ENCODE measurements at places on chromosomes 1 and 21.

- DNase-seq: no peak
These were observed 162.9 kb upstream of the C1orf174 start for GRCh38 chr1:4062992-4063391.

- no peak for DNase-seq
These were observed 385.2 kb downstream of the KCNH1 start for GRCh38 chr1:210748796-210749195.

GRCh38 chr1:223775054-223775453 is 62.7 kb downstream of the CAPN2 start:
- no peak for DNase-seq

DNA sequence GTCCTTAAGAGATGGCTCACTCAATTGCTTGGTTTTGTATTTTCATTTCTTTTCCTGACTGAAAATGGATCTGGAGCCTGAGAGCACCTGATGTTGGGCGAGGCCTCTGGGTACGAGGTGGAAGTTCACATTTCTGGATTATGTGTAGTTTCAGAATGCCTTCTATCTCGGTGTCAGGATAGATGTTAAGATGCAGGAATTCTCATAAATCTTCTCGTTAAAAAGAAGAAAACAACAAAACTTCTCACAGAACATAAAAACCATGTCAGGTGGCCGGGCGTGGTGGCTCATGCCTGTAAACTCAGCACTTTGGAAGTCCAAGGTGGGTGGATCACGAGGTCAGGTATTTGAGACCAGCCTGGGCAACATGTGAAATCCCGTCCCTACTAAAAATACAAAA is 101.8 kb downstream of the RHOU start:
- no peak for DNase-seq

- no peak for DNase-seq
These were observed 31.0 kb downstream of the GBP6 start for GRCh38 chr1:89394851-89395250.

- DNase-seq: no peak
These were observed 32.1 kb upstream of the DDAH1 start for GRCh38 chr1:85496941-85497582.

GRCh38 chr1:218482683-218483082 is 137.5 kb downstream of the TGFB2 start:
- DNase-seq: no peak

- DNase-seq: no peak
These were observed 100.6 kb upstream of the RUNX1 start for GRCh38 chr21:35149698-35150097.

DNA sequence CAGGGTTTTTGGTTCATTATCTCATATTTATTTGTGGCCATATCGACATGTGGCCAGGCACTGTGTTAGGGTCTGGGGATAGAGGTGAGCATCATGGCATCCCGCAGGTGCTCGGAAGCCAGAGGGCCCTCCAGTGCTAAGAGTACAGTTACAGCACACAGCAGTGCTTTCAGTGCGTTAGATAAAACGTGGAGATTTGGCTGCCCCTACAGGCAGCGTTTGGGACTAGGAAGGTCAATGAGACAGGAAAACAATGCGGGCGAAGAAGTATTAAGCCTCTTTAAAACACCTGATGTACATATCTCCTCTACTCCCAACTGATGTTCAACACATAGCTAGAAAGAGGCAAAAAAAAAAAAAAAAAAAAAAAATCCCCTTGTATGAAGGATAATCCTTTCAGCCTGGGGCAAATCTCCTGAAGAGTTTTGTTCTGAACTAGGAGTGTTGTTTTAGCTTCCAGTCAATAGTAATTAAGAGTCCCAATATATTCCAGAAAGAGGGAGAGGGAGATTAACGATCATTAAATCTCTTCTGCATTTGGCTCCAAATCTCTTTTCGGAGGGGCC is 80.1 kb downstream of the CAPZB start:
- no peak for DNase-seq

GRCh38 chr1:8818325-8818775 is 910 bp upstream of the RERE start:
- DNase-seq: peak; percentile 40

DNA sequence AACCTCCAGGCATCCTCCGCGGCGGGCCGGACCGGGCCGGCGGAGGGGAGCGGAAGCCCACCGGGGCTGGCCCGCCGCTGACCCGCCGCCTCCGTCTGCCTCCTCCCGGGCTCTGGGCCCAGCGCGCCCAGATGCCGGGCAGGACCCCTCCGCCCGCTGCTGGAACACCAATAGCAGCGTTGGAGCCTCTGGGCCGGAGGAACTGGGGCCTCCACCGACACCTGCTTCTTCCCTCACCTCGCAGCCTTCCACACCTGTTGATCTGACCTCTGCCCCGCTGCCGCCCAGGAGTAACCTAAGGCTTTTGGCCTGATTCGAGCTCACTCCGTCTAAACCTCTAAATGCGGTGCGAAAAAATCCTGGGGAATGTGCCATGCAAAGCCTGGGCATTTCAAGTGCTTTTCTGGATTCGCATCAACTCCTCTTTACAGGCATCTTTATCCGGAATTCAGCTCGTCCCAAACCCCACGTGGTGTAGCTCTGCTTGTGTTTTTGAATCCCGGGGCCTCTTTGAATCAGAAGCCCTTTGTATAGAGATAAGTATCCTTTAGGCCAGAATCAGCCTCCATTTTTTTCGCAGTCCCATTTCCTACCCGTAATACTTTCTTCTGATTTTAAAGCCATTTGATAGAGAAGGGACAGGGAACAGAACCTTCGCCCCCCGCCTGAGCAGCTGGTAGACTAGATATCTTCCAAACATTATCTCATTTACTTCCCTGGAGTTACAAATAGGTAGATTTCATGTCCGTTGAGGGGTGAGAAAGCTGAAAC is 680 bp upstream of the CNN3 start:
- DNase-seq: peak; percentile 15

GRCh38 chr1:83929184-83929583 is 69.7 kb downstream of the TTLL7 start:
- no peak for DNase-seq

DNA sequence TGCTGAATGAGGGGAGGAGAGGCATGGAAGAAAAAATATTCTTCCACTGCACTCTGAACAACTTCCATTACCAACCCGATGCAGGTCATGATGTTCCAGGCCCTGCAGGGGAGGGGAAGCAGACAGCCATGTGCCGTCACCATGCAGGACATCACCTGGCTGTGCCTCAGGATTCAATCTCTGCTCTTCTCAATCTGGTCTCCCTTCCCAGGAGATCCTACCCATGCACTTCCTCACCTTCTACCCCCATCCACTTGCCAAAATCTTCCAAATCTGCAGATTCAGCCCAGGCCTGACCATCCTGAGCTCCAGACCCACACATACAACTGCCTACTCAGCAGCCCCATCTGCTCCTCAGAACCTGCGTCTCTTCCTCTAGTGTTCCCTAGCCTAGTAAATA is 5.8 kb upstream of the PAQR6 start:
- DNase-seq: no peak

- DNase-seq: no peak
These were observed 446.0 kb upstream of the ZRANB2 start for GRCh38 chr1:71526824-71527223.

- DNase-seq: no peak
These were observed 1.7 kb downstream of the EXOC8 start for GRCh38 chr1:231335663-231336602.

- DNase-seq: no peak
These were observed 1.7 kb downstream of the TRPM2 start for GRCh38 chr21:44354775-44355771.

GRCh38 chr1:44326024-44326701 is 28.9 kb downstream of the ERI3 start:
- DNase-seq: no peak

GRCh38 chr1:158836038-158836437 is 4.9 kb downstream of the MNDA start:
- DNase-seq: no peak

DNA sequence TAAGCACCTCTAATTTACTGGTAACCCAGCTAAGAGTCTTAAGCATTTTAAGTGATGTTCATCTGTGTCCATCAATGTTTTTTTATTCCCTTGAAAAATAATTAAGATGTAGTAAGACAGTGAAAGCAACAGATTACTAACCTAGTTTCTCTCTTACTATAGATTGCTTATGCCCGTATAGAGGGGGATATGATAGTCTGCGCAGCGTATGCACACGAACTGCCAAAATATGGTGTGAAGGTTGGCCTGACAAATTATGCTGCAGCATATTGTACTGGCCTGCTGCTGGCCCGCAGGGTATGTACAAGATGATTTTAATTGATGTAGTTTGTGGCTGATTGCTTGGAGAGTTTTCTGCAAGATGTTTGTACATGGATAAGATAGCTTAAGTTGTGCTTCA is 2.8 kb downstream of the RPL5 start:
- DNase-seq: no peak

DNA sequence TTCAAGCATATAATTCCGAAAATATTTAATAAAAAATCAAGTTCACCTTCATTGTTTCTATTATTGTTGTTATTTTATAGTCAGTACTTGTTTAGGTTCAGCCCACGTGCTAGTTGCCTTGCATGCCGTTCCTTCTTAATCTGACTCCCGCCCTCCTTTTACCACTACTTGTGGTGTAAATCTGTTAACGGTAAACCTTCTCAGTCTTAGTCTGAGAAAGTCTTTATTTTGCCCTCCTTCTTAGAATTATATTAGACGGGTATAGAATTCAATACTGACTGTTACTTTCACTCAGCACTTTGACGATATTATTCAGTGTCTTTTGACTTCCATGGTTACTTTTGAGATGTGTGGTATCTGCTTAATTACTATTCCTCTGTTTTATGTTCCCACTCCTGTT is 104.8 kb downstream of the RGL1 start:
- no peak for DNase-seq

GRCh38 chr1:171793636-171794035 is 12.2 kb downstream of the METTL13 start:
- DNase-seq: no peak

- DNase-seq: no peak
These were observed 14.3 kb downstream of the NPL start for GRCh38 chr1:182803846-182804245.

GRCh38 chr1:27179379-27179778 is 24.5 kb upstream of the SLC9A1 start:
- no peak for DNase-seq

GRCh38 chr1:32701421-32701911 is 1.1 kb downstream of the SYNC start:
- DNase-seq: no peak

DNA sequence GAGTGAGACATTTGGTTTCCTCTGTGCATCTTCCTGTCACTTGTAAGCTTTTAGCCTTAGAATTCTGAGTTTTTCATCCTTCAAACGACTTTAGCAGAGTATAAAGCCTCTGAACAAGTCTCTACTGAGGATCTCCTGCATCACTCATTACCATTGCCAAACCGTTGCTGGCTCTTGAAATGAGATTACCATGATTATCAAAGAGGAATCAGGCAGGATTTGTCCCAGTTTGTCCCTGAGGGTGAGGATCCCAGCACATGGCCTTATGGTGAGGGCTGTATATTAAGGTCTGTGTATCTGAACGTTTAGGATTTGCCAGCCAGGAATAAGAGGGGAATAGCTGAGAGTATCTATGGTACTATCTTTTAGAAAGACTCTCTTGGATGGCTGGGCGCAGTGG is 169.5 kb upstream of the L1TD1 start:
- no peak for DNase-seq

- no peak for DNase-seq
These were observed 1.3 kb upstream of the XKR8 start for GRCh38 chr1:27958513-27958912.

DNA sequence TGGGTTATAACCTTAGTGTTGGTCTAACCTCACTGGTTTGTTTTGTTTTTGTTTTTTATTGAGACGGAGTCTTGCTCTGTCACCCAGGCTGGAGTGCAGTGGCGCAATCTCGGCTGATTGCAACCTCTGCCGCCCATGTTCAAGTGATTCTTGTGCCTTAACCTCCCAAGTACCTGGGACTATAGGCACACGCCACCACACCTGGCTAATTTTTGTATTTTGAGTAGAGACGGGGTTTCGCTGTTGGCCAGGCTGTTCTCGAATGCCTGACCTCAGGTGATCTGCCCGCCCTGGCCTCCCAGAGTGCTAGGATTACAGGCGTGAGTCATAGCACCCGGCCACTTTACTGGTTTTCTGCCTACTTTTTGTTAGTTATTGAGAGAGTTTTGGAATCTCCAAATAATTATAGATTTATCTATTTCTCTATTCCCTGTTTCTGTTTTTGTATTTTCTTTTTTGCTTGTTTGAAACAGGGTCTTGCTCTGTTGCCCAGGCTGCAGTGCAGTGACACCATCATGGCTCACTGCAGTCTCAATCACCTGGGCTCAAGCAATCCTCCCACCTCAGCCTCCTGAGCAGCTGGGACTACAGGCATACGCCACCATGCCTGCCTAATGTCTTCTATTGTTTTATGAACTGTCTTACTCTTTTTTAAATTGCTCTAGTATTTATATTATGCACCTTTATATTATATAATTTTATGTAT is 21.4 kb downstream of the SMG7 start:
- DNase-seq: no peak

- DNase-seq: no peak
These were observed 12.7 kb upstream of the ETV3L start for GRCh38 chr1:157112186-157112867.

DNA sequence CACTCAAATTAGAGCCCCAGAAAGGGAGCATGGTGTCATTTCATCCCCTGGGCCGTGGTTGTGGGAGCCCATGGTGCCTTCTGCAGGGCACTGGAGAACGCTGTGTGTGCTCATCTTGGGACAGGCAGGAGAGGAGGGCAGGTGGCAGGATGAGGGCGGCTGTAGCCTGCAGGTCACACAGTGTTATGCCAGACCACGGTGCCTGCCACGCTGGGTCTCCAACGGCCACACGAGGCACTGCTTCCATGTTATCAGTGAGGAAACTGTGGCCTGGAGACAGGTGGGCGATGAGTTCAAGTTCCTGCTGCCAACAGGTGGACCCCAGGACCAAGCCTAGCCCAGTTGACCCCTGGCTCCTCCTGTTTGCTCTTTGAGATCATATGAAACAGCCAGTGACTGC is 21.0 kb downstream of the ABCG1 start:
- no peak for DNase-seq

DNA sequence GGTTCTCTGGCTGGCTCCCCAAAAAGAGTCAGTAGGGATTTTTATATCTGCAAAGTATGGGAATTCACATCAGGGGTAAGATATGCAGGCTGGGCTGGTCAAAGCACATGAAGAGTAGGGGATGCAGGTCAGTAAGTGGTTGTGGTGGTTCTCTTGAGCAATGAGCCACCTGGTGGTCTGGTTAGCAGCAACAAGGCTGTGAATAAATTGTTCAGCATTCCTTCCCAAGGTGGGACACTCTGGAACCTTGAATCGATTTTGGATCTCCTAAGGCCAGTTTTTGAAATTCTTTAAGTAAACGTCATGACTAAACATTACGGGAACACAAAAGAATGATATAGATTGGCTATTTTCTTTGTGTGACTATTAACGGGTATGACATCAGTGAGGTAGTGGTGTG is 563.0 kb upstream of the NEGR1 start:
- DNase-seq: no peak

GRCh38 chr1:84691122-84691783 is 992 bp upstream of the SSX2IP start:
- DNase-seq: no peak

GRCh38 chr1:184792450-184792969 is 37.9 kb upstream of the EDEM3 start:
- no peak for DNase-seq

GRCh38 chr1:24414775-24415333 is 748 bp upstream of the NIPAL3 start:
- DNase-seq: no peak

Measured in activated CD8-positive, alpha-beta memory T cell treated with anti-CD3 and anti-CD28 coated beads, Interleukin-2, amount 50 U/mL, for 4 hours (primary cell).